ENCODE measurements at places on chromosomes 11 and 22. TPM values are rescaled to one million over a fixed set of nuclear protein-coding genes. Genes with fewer than 3 reads are reported as not detected.

DNA sequence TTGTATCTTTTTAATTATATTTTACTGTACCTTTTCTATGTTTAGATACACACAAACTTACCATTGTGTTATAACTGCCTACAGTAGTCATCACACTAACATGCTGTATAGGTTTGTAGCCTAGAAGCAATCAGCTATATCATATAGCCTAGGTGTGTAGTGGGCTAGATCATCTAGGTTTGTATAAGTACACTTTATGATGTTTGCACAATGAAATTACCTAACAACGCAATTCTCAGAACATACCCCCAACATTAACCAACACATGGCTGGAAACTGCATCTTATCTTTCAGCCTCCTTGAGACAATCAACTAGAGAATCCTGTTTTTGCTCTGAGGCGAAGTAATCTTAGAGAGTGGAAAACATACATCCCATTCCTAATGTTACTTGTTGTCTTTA is 60.2 kb upstream of the MTMR2 start:
- DNase-seq: no peak

DNA sequence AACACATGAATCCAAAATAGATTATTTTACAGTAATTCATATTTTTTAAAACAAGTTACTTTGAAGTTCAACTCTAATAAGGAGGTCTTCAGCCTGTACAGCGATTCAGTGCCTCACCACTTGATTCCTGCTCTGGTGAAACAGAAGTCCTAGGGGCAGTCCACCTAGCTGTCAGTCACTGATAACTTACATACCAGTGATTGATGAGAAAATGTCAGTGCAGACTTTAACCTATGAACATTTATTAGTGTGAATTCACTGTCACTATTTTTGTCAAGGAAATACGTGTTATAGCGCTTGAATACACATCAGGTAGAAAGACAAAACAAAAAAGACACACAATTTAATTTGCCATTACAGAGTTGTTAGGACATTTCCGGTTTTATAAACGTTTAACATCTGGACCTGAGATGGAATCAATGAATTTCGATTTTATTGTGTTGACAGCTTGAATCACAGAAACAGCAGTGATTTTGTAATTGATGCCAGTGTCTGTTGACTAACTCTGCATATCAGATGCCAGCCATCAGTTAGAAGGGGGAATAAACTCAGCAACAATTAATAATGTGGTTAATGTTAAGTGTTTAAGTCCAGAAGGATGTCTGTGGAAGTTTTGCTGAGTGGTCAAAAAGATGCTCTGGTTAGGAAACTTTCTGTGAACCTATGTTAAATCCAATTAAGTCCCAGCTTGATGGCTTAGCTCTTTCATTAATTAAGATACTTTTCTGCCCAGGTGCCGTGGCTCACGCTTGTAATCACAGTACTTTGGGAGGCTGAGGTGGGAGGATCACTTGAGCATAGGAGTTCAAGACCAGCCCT is 34.5 kb downstream of the ELF5 start:
- DNase-seq: no peak

DNA sequence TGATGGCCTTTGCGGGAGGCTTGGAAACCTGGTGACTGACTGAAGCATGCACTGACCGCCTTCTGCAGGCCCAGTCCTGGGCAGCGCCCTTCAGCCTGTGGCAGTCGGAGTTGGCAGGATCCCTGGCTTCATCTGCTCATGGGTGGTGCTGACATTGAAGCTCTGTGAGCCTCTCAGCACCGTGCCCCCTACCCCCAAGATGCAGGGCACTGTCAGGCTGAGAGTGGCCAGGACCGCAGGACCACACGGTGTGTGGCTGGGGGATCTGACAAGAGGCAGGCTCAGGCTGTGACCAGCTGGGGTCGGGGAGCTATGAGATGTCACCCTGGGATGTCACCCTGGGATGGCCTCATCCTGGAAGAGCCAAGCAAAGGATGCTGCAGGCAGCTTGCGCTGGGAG is 32.7 kb downstream of the TBC1D22A start:
- no peak for DNase-seq

MYBPC3 gene
- 1,049 TPM for total RNA-seq

PLAAT5 gene
- total RNA-seq: 15.8 TPM

DNA sequence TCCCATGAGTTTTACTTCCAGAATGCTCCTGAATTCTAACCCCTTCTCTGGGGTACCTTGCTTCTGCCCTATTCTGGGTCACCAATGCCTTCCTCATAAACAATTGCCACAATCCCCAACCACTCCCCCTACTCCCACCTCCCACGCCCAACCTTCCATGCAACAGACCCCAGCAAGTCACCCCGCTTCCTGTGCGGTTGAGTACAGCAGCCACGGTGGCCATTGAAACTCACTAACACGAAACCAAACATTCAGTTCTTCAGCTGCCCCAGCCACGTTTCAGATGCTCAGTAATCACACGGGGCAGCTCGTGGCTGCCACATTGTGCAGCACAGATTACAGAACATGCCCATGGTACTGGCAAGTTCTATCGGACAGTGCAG is 3.7 kb upstream of the BCR start:
- no peak for DNase-seq

DNA sequence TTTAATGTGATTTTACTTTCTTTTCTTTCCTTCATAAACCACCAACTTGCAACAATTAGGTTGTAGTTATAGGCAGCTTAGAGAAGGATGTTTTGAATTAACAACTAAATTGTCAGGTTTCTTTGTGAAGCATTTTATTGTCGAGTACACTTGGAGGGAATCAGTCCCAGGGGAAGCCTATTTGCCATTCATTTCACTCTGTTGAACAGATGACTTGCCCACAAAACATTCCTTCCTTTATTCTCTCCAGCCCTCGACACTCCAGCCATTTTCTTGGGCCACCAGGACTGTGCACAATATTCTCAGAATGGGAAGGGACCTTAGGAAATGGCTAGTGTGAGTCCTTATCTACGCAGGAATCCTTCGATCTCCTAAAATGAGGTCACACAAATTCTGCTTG is 620.6 kb downstream of the SOX6 start:
- no peak for DNase-seq

DCDC1 gene
- 0.13 TPM for total RNA-seq

DNA sequence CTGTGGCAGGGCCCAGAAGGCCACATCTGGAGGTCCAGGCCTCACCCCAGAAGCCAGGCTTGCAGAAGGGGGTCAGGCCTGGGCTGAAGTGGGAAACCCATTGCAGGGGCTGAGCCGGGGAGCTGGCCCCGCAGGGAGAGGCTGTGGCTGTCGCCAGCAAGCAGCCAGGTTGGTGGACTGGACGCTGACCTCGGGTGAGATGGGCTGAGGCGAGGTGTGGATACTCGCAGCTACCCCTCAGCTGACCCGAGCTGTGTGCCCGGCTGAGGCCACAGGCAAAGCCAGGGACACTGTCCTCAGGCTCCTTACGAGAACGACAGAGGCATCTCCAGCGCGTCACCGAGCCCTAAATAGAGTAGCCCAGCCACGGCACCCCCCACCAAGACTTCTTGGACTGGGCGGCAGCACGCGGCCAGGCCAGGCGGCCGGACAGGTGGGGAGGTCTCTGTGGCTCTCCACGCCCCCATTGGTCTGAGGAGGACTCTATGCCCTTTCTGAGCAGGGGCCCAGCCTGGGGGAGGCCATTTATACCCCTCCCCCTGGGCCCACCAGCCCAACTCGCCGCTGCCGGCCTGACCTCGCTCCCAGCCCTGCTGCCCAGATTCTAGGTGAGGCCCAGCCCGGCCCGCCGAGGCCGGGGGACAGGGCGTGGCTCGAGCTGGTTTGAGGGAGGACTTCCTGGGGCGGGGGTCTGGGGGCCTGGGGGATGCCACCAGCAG is at the start of gene TNNI2:
Gene TNNI2 (plus strand): TSS at position 556 of the 719 bp plus-strand sequence. CDS start 716 bp downstream, outside the sequence.
- no peak for DNase-seq

- DNase-seq: peak; percentile 3
Observed at GRCh38 chr22:23831261-23831660, 7.5 kb downstream of the DERL3 start.

DNA sequence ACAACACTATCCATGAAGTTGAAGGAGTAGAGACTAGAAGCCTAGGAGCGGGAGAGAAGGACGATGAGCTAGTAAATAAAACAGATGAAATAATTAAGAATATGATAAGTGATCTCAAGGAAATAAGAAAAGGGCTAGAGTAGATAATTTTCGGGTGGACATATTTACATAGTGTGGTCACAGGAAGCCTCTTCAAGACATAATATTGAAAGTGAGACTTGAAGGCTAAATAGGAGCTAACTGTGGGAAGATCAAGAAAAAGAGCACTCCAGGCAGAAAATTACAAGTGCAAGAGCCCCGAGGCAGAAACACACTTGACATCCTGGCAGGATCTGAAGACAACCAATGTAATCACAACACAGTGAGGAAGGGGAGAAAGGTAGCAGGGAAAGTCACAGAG is 11.9 kb upstream of the PPFIBP2 start:
- DNase-seq: no peak

GRCh38 chr22:20866736-20867135 is 7.9 kb downstream of the SNAP29 start:
- no peak for DNase-seq

VPREB1 gene
- not detected for total RNA-seq

C1QTNF4 gene
- total RNA-seq: 0.47 TPM

DNA sequence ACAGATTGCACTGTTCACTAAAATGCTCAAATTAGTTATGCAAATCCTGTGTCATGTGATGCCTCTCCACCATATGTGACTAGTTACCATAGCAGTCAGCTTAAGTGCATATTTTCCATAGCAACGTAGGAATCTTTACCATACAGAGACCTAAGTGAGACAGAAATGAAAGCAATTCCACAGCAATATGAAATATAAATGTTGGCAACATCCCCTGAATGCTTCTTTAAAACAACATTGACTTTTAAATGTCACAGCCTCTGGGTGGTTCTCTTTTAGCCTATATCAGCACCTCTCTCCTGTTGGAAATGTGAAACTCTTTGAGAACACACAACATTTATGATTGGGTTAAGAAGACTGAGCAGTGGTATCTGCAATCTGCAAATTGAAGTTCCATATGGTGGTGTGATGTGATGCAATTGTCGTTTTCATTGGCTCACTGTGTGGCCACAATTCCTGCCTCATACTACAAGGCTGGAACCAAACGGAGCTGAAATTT is 814.6 kb downstream of the DLG2 start:
- DNase-seq: no peak

GRCh38 chr22:39351689-39352214 is 2.0 kb downstream of the SYNGR1 start:
- DNase-seq: no peak

- no peak for DNase-seq
Observed at GRCh38 chr11:62048100-62048499, 75.7 kb upstream of the INCENP start.

DNA sequence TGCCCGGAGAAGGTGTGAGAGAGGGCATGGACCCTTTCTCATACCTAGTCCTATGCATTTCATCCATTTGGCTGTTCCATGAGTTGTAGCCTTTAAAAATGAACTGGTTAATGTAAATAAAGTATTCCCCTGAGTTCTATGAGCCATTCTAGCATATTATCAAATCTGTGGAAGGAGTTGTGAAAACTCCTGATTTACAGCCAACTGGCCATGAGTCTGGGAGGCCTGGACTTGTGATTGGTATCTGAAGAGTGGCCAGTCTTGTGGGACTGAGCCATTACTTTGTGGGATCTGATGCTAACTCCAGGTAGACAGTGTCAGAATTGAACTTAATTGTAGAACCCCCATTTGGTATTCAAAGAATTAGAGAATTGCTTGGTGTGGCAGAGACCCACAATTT is 48.4 kb downstream of the FAM118A start:
- DNase-seq: no peak

DNA sequence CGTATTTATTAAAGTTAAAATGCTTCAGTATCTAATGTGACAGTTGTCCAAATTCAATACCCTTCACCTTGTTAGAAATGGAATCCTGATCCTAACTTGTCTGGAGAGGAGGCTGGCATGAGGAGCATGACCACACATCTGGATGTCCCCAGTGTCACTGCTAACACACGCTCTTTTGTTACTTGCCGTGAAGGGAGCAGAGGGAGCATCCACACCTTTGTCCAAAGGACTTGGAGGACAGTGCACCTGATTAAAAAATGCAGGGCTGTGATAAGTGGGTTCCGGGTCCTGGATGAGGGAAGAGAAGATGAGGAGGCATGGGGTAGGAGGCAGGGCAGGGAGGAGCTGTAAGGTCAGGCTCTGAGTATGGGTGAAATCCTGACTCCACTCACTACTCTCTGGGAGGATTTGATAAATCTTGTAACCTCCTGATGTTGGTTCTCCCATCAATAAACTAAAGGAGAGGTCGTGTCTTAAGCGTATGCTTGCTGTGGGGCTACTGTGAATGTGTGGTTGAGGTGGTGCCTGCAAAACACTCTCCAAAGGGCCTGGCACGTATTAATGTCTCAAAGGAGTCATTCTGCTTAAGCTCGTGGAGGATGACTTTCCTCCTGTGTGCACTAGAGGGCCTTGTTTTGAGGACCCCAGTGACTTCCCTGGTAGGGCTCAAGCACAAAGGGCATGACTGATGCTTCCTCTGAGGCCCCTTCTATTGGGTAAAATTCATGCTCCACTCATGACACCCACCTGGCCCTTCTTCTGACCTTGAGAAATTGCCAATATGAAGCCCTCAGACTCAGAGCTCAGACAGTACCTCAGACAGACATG is 16.8 kb upstream of the IGLL5 start:
- no peak for DNase-seq

- no peak for DNase-seq
Observed at GRCh38 chr11:72618803-72619202, 55.4 kb downstream of the PDE2A start.

DNA sequence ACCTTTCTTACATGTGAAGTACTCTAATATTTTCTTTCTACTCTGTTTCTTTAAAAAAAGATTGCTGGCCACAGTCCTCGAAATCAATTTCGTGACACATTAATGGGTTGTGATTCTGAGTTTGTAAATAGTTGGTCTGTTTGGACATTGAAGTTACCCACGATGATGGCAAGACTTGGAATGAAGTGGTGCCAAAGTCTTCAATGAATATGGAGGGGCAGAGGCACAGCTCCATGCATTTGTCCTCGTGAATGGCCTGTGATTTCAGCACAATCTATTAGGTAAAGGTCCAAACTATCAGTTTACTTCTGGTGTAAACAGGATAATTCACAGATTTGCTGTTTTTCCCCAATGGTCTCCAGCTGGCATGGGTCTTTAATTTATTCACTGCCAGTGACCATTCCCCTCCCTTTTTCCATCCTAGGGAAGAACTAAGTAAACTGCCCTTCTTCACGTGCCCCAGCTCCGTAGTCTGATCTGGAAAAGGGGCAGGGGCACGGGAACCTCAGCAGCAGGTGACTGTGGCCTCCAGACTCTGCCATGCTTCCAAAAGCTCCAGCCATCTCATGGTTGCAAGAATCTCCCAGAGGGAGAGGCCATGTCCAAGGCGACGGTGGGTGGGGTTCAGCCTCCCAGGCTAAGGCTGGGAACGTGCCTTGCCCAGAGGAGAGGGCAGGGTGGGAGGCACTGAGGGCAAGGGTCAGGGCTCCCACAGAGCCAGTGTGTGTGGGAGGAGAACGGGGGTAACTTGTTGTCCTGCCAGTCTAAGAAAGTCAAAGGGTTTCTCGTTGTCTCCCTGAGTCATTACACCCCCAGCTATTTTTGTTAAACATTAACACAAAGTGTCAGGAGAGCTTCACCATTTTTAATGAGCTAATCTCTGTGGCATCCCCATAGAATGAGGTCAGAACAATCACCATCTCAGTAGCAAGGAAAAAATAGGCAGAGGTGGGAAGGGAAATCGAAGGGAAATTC is 16.9 kb upstream of the PEX26 start:
- DNase-seq: no peak

All from left cardiac atrium (tissue), 4 donors.